Tibial nerve (tissue), 4 donors: ENCODE measurements at places on chromosomes 1 and 21. TPM values are rescaled to one million over a fixed set of nuclear protein-coding genes. Genes with fewer than 3 reads are reported as not detected.

GRCh38 chr1:5983361-5984103 is 8.7 kb downstream of the NPHP4 start:
- H3K36me3 ChIP-seq: no peaks in the 10 kb centered on the region
- H3K4me3 ChIP-seq: no peak overlapping the region
- DNase-seq: no peak
- no peaks in the 10 kb centered on the region for H3K27me3 ChIP-seq
- no peak overlapping the region for H3K27ac ChIP-seq
- no peaks in the 10 kb centered on the region for H3K4me1 ChIP-seq

Gene TNNI3K
- total RNA-seq: 4.1 TPM

GRCh38 chr1:111402083-111402482 is 25.5 kb downstream of the OVGP1 start:
- no peak overlapping the region for H3K27ac ChIP-seq
- no peaks in the 10 kb centered on the region for H3K4me1 ChIP-seq
- no peaks in the 10 kb centered on the region for H3K36me3 ChIP-seq
- H3K4me3 ChIP-seq: no peak overlapping the region
- DNase-seq: no peak

DNA sequence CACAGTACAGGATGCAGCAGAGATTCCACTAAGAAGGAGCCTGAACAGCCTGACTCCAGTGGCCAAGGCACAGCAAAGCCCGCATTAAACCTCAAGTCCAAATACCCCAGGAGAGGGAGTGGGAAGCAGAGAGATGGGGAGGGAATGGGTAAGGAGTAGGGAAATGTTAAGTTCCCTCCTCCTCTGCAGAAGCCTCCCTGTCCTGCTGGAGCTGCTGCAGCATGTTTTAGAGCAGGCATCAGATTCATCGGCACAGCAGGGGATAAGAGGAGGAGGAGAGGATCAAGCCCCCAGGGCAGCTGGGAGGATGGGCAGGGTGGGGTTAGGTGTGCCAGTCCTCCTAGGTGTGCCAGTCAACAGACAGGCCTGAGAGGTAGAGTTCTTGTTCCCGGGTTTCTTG is 709.7 kb downstream of the PTPRU start:
- no peaks in the 10 kb centered on the region for H3K36me3 ChIP-seq
- H3K27me3 ChIP-seq: no peaks in the 10 kb centered on the region
- no peak overlapping the region for H3K27ac ChIP-seq
- no peaks in the 10 kb centered on the region for H3K4me1 ChIP-seq
- DNase-seq: no peak

DNA sequence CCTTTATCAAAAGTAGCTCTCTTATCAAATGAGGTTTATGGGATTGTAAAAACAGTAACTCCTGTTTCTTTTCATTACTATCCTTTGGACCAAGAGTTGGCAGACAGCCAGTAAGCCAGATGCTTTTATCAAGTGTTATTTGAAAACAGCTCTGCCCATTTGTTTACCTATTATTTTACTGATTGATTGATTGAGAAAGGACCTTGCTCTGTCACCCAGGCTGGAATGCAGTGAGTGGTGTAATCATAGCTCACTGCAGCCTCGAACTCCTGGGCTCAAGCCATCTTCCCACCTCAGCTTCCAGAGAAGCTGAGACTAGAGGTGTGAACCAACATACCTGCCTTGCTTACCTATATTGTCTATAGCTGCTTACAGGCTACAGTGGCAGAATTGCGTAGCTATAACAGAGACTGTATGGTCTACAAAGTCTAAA is 3.6 kb downstream of the PRKAB2 start:
- no peak overlapping the region for H3K4me3 ChIP-seq
- H3K36me3 ChIP-seq: peaks cover 31% of the 10 kb centered on the region
- no peak overlapping the region for H3K27ac ChIP-seq
- H3K27me3 ChIP-seq: no peaks in the 10 kb centered on the region

- no peaks in the 10 kb centered on the region for H3K36me3 ChIP-seq
- no peaks in the 10 kb centered on the region for H3K27me3 ChIP-seq
Observed at GRCh38 chr1:111214884-111215283, 12.6 kb upstream of the CHI3L2 start.

GRCh38 chr1:112840631-112841624 is 115.1 kb downstream of the SLC16A1 start:
- DNase-seq: no peak
- H3K36me3 ChIP-seq: no peaks in the 10 kb centered on the region
- no peak overlapping the region for H3K27ac ChIP-seq
- no peaks in the 10 kb centered on the region for H3K27me3 ChIP-seq
- H3K4me1 ChIP-seq: no peaks in the 10 kb centered on the region

GRCh38 chr1:12088607-12089006 is 25.5 kb downstream of the TNFRSF8 start:
- peaks cover 3% of the 10 kb centered on the region for H3K4me1 ChIP-seq
- no peaks in the 10 kb centered on the region for H3K36me3 ChIP-seq
- no peak overlapping the region for H3K27ac ChIP-seq
